ENCODE measurements at places on chromosomes 1 and 21. TPM values are rescaled to one million over a fixed set of nuclear protein-coding genes. Genes with fewer than 3 reads are reported as not detected.

TP73 gene
- 0.88 TPM for total RNA-seq

KIAA0040 gene
- total RNA-seq = 18.6 TPM

OR2L3 gene
- not detected for total RNA-seq

SYDE2 gene
- 1.5 TPM for total RNA-seq

ADAMTS5 gene
- 2.3 TPM for total RNA-seq

REG4 gene
- total RNA-seq = not detected

CFAP126 gene
- not detected for total RNA-seq

CDCP2 gene
- not detected for total RNA-seq

MYOC gene
- total RNA-seq = not detected

POMGNT1 gene
- 70.4 TPM for total RNA-seq

TRIM67 gene
- 0.58 TPM for total RNA-seq

RNF186 gene
- not detected for total RNA-seq

ZNF281 gene
- 21.2 TPM for total RNA-seq

PGM1 gene
- 29.2 TPM for total RNA-seq

DMBX1 gene
- total RNA-seq = not detected

PROK1 gene
- total RNA-seq = not detected

MROH9 gene
- not detected for total RNA-seq

H6PD gene
- 54.3 TPM for total RNA-seq

GCSAML gene
- total RNA-seq = not detected

BCL10 gene
- total RNA-seq = 66.5 TPM

B3GALT5 gene
- 1.1 TPM for total RNA-seq

UBE2J2 gene
- total RNA-seq = 80.3 TPM

AMPD1 gene
- not detected for total RNA-seq

DIPK1A gene
- 1.3 TPM for total RNA-seq

IGSF3 gene
- 2.8 TPM for total RNA-seq

PDC gene
- total RNA-seq = not detected

YIPF1 gene
- 27.8 TPM for total RNA-seq

FLG2 gene
- not detected for total RNA-seq

FAM3B gene
- total RNA-seq = not detected

ARMH1 gene
- total RNA-seq = not detected
